NCI-H1694 treated with DMSO at 0.1 percent for 48 hours (cell line): ENCODE measurements at places on chromosomes 6 and 20.

DNA sequence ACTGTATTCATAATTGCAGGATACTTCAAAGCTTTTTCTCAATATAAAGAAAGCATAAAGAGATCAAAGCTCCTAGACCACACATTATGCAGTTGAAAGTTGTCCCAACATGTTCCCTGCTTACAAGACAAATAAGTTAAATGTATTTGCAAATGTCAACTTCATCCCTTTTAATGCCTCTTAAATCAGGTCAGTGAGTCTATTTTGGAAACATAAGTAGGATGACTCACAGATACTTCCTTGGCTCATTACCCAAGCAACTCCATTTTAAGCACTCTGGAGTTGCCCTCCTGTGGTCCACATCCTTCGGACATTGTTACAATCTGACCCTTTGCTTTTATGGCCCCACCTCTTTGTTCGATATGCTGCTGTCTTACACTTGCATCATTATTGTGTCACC, 162.0 kb downstream of the FAXC start:
- no peak for DNase-seq

DNA sequence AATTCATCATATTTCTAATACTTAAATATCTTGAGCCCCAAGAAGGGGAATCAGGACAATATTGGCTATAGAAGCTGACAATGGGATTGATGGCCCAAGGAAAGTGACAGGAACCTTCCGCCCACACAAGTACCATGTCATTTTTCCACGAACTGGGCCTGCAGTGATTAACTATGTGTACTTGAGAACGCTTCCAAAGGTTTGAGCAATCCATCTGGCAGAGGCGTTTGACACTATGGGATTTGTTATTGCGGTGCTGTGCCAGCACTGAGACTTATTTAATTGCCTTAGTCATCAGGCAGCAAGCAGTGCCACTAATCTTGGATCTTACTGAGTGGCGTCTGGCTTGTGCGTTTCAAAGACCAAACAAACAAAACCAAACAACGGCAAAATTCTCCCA, 135.6 kb upstream of the UST start:
- no peak for DNase-seq

DNA sequence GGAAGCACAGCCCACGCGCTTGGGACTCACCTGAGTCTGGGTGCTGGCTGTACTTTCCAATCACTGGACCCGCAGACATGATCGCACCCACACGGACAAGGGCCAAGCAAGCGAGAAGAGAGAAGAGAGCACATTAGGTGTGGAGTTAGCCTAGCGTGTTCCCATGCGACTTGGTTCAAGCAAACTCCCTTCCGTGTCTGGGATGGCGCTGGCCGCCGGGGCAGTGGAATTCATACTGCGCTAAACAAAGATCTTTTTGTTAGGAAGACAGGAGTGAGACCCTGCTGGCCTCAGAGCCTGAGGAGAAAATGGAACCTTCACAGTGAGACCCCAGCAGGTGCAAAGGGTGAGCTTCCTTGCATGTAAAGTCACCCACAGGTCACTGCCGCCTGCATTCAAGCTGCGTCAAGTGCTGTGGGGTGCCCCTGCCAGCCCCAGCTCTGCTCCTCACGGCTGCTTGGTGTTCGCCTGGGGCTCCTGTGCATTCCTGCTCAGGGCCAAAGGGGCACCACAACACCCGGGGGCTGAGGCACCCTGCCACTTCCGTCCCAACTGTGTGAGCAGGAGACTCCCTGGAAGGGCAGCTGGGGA, 26.4 kb downstream of the PSMG4 start:
- DNase-seq: no peak

DNA sequence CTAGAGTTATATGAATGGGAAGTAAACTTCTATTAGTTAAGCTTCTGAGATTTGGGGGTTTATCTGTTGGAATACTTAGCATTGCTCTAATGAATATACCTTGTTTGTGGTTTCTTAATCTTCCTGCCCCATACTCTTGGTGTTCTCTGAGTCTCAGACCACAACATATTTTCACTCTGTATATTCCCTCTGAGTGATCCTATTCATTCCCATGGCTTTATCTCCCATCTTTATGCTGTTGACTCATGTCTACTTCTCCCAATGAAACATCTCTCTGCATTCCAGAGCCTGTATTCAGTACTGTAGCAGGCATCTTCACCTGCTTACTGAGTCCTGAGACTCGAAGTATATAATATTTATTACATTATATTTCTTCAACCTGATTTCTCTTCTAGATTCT, 283.7 kb upstream of the MAP3K7 start:
- DNase-seq: no peak

DNA sequence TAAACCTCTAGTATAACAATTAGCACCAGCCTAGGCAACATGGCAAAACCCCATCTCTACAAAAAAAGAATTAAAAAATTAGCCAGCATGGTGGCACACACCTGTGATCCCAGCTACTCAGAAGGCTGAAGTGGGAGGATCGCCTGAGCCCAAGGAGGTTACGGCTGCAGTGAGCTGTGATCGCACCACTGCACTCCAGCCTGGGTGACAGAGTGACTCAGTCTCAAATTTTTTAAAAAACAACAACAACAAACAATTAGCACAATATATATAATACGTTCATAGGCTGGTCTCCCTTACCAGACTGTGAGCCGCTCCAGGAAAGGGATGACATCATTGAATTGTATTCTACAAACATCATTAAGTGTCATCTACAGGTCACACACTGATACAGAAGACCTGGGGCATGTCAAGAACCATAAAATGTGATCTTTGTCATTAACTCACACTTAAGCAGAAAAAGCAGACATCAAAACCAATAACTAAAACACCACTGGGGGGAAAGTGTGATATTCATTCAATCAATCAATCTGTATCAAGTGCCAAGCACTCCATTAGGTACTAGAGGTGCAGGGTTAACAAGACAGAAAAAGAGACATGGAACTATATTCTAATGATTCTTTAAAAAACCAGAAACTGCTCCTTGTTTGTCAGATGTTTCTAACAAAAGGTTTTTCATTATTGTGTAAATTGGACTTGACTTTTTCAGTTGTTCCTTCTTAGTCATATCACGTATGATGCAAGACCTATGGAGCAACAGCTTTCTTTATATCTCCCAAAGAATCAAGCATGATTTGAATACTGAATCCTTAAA, 17.8 kb downstream of the MAP3K5 start:
- no peak for DNase-seq

- no peak for DNase-seq
Measured at GRCh38 chr6:96211341-96211740, 195.6 kb downstream of the FUT9 start.

DNA sequence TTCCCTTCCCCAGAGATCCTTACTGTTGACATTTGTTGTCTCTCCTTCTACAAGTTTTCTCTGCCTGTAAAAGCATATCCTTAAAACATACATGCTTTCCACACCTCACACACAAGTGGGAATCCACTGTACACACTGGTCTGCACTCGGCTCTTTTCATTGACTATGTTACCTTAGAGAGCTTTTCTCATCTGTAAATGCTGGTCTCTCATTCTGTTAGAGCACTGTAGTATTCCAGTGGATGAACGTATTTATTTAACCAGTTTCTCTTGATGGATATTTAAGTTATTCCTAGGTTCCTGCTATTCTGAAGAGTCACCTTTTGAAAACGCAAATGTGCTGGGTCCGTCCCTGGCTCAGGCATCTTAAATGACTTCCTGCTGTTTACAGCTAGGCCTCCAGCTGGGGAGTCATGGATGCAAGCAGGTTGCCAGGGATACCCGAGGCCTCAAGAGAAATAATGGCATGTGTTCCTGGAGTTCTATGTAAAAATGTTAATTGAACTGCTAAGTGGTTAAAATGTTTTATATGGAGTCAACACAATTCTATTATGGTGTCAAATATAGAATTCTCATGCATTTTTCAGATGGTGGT, 61.1 kb upstream of the TGM3 start:
- DNase-seq: no peak

DNA sequence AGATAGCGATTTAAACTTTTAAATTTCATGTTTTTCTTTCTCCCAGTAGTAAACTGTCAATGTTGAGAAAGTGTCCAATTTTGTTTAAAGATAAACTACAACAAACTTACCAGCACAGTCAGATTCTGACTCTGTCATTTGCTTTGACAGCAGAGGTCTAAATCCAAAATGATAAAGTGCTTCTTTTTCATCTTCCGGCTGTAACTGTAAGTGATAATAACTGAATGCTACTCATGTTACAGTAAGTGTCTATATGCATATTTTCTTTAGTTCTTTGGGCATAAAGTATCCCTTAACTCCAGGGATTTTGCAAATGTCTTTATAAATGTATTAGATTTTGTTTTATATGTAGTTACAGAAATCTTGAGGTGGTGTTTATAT, 610.4 kb downstream of the RFPL4B start:
- no peak for DNase-seq

GRCh38 chr6:16412982-16413381, 174.6 kb downstream of the GMPR start:
- DNase-seq: no peak

DNA sequence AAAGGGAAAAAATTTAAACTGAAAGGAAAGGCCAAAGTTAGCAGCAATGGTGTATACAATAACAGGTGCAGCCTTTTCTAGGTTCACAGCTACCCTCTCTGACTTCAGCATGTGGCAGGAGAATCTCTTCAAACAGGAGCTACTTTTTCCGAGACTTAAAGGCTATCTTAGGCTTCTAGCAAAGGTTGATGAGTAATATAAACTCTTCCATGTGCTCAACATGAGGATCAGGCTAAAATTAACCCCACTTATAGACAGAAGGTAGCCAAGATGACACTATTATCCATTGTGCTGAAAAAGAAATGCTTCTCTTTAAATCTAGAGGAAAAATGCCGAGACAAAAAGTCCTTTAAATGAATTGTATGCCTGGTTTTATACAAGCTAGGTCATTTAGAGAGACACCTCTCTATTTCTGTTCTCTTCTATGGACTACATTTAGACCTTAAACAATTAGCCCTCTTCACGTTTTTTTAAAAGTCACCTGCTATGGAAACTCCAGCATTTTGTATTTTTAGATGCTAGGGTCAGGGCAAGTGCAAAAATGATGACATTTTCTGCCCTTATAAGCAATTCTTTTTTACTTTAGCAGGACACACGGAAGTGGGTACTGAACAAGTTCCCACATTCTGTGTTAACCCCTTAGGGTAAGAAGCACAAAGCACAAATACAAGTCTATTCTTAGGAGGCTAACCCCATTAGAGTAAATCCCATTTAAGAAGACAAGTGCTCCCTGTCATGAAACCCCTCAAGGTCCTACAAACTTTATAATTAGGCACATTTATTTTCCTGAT, 216.8 kb upstream of the CITED2 start:
- DNase-seq: no peak

GRCh38 chr6:81969011-81969410, 216.5 kb upstream of the TENT5A start:
- DNase-seq: no peak

GRCh38 chr20:48791014-48791413, 36.8 kb downstream of the PREX1 start:
- peak; percentile 96 for DNase-seq

DNA sequence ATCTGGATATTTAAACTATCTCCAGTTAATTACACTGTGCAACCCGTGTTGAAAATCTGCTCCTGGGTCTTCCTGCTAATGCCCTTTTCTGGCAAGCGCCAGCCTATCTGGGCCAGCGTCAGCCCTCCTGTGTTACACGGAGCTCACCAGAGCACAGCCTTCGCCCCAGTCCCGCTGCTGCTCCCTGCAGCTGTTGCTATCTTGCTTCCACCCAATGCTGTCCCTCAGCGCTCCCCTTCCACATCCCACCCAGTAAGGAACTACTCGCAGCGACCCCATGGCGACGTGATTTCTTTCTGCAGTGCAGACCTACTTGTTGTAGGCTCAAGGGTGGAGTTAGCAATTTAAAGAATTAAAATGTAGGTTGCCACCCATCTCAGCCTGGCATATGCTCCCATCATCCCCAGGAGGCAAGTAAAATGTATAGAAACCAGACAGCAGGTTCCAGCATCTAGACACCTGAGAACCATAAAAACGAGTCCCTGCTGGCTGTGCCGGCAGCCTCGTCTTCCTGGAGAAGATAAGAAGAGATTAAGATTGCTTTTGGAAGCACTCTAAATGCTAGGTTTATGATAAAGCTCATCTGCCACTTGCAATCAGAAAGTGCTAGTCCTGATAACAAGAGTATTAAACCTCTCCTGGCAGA, 254.3 kb upstream of the FOXQ1 start:
- DNase-seq: no peak

GRCh38 chr6:170033666-170034065, 257.2 kb downstream of the DLL1 start:
- no peak for DNase-seq

GRCh38 chr20:50181344-50181743, 9.3 kb upstream of the CEBPB start:
- no peak for DNase-seq

GRCh38 chr6:110098511-110099116, 80.9 kb downstream of the WASF1 start:
- no peak for DNase-seq

DNA sequence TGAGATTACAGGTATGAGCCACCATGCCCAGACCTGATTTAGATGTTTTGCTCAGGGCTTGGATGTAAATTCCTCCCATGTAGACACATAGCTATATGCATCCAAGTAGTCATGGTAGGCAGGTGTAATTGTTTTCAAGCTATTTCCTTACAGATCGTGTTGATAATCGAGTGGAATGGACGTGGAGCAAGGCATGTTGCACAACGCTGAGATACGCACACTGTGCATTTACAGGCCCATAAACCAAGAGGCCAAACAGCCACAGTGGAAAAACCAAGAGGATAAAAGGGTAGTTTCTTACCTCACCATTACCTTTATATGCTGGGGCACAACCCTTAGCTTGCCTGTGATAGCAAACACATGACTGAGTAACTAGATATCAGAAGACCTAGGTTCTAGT, 51.0 kb upstream of the ADGRF1 start:
- no peak for DNase-seq

- DNase-seq: no peak
Measured at GRCh38 chr6:164109770-164110140, 695.2 kb downstream of the QKI start.

DNA sequence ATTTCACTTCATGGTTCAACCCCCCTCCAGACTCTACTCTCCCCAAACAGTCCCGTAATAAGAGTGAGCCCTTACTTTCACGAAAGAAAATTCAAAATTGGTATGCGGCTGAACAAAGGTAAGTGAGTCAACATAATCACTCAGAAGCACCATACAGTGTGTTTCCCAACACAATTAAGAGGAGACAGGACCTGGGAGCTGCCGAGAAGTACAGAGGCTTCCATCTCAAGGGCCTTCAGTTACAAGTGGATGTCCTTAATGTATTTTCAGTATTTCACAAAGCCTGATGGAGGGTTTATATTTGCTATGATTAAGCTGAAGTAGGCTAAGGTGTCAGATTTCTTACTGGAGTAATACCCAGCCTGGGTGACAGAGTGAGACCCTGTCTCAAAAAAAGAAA, 51.1 kb downstream of the MYO6 start:
- DNase-seq: no peak

DNA sequence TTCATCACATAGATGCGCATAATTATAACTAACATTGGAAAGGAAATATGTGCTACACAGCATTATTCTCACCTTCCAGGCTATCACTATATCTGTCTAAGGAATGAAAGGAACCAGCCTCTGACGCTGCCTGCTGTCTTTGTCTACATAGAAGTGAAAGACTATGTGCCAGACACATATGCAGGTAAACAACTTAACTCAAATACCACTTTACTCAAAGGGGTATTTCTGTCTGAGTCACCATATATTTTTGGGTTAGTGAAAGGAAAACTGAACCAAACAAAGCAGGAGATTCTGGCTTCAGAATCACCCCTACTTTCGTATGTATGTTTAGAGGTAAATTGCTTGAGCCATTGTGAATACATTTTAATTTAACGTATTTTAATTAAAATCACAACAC, 328.6 kb upstream of the PLCB4 start:
- no peak for DNase-seq

- peak; percentile 41 for DNase-seq
Measured at GRCh38 chr6:86856937-86857563, 80.3 kb upstream of the HTR1E start.
